Activated CD4-positive, alpha-beta T cell treated with anti-CD3 and anti-CD28 coated beads, Interleukin-2, Interleukin-4, amounts not matched to agents 100 ng/mL and 50 ng/mL, durations not matched to agents 16 hours and 8 hours (primary cell): ENCODE measurements at places on chromosomes 3 and 15.

GRCh38 chr15:47384341-47384740 lies 333.0 kb upstream of the SEMA6D start:
- DNase-seq: no peak

- no peak for DNase-seq
Observed at GRCh38 chr15:66027268-66027805, 158.0 kb downstream of the RAB11A start.

DNA sequence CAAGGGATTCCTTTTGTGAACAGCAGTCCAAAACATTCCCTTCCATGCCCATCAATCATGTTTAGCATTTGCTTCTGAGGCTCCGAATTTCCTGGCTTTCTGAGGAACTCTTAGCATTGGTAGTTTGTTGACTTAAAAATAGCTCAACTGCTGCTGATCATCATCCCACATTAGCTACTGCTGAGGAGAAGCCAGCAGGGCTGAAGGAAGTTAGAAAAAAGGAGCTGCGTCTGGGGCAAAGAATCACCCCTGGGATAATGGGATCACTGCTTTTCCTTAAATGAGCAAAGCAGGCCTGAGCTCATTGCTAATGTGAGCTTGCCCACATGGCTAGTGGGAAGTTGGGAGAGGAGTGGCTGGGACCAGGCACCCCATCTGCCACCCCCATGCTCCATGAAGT lies 39.8 kb downstream of the CYP19A1 start:
- DNase-seq: no peak

GRCh38 chr3:195078891-195079440 lies 192.0 kb downstream of the XXYLT1 start:
- no peak for DNase-seq

- no peak for DNase-seq
Observed at GRCh38 chr3:66454464-66454859, 46.4 kb downstream of the LRIG1 start.

- DNase-seq: no peak
Observed at GRCh38 chr3:158896729-158897128, 94.9 kb downstream of the MFSD1 start.
